Activated CD8-positive, alpha-beta memory T cell treated with anti-CD3 and anti-CD28 coated beads for 48 hours (primary cell): ENCODE measurements at places on chromosomes 5 and 9.

GRCh38 chr5:59020611-59021285 lies 437.9 kb downstream of the RAB3C start:
- no peak for DNase-seq

DNA sequence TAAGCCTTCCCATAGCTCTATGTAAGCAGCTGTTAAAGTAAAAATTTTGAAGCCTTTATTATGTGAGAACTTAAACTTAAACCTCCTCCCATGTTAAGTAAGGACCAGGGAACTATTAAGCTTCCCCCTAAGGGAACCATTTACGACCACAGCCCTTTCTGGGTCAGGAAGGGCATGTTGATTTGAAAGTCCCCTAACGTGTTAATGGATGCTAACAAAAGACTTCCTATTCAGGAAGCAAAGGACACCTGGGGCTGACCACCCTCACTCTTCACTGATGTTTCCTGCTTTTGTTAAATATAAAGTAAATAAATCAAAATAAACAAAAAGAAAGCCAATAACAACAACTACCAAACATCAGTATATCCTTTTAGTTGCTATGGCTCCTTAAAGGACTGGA lies 170.6 kb upstream of the RFX3 start:
- DNase-seq = no peak

GRCh38 chr5:179758955-179759354 lies 26.3 kb downstream of the MAML1 start:
- no peak for DNase-seq

GRCh38 chr9:114669961-114670360 lies 12.0 kb downstream of the TEX48 start:
- no peak for DNase-seq

DNA sequence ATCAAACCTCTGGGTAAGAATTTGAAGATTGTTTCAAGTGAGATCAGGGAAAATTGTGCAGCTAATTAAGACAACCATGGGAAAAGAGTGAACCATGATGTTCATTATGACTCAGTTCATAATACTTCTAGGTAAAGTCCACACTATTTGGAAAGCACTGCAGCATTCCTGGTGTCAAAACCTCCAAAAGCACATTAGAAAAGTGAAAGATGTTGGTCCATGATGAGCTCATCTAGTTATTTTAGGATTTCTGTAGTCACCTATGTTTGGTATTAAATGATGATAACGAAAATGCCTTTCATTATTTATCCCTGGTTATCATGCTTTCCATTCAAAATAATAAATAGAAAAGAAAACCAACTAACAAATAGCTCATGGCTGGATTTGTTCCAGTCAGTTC lies 49.1 kb downstream of the PTCD2 start:
- DNase-seq = no peak

DNA sequence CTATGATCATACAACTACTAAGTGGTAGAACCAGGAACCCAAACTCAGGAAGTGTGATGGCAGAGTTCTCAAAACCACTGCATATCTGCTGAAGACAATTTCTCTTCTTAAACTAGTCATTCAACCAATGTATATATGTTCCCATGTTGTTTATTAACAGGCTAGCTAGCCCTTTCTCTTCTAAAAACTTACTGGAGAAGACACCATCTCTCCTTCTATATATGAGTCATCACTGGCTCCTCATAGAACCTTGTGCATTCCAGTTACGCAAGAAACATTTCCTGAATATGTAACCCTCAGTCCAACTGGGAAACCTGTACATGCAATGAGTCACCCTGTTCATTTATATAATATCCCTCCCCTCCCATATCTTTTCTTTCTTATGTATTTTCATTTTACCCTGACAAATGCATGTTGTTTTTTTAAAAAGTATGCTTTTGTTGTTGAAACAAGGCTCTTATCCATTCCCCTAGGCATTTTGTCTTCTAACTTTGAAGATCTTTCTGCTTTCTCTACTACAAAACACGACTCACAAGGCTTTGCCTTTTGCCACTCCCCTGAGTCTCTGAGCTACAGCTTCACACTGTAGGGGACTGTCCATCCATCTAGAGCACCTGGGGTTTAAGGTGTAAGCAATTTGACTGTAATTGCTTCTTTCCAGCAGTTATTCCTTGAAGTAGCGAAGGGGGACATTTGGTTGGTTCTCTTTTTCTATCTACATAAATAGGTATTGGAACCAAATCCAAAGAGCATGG lies 119.5 kb downstream of the ANXA1 start:
- DNase-seq = no peak

GRCh38 chr9:13800776-13801175 lies 513.2 kb downstream of the NFIB start:
- no peak for DNase-seq

DNA sequence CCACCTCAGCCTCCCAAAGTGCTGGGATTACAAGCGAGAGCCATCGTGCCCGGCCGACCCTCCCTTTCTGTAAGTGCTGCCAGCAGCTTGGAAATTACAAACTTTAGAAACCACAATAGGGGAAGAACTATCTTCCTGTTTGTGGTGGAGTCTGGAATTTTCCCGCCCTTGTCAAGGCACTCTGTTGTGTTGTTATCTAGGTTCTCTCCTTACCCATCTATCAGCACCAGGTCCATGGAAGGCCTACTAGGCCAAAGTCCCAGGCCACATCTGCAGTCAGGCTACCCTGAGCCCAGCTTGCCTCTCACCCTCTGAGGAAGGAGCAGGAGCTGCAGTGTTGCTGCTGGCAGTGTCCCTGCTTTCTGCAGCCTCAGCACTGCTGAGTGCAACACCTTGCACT lies 214.9 kb downstream of the MCTP1 start:
- DNase-seq = no peak

- no peak for DNase-seq
These were observed 10.6 kb upstream of the KCNIP1 start for GRCh38 chr5:170493028-170493820.

DNA sequence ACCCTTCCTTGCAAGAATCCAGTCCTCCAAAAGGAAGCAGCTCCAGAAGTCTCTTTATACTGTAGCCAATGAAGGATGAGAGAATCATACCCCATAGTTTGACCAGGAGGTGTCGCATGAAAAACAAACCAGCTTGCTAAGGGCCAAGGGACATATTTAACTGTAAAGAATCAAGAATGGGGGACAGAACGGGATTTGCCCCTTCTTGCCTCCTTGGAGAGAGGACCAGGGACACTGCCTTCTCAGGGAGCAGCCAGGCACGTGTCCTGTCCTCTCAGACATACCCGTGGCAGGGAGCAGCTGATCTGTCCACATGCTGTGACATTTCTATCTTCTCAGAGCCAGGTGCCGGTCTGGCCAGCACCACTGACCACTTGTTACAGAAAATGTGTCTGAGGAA lies 11.7 kb downstream of the PRUNE2 start:
- no peak for DNase-seq

- DNase-seq = no peak
These were observed 67.0 kb upstream of the KLF9 start for GRCh38 chr9:70481471-70481870.
